ENCODE measurements at places on chromosomes 4 and X.

DNA sequence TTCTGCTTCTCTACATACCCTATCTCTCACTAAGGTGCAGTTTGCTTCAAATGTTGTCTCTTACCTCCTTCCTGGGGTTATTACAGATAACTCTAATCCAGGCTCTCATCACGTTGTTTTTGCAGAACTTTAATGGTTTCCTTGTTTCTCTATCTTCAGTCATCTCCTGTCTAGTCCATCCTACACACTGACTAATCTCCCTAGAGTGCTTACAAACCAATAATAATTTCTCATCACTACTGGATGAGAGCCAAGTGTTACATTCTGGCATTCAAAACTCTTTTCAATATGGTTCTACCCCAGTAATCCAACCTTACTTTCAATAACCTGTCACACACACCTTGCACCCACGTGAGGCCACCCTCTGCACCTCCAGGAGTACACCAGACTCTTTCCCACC lies 86.1 kb downstream of the SYNPO2 start:
- DNase-seq = no peak

DNA sequence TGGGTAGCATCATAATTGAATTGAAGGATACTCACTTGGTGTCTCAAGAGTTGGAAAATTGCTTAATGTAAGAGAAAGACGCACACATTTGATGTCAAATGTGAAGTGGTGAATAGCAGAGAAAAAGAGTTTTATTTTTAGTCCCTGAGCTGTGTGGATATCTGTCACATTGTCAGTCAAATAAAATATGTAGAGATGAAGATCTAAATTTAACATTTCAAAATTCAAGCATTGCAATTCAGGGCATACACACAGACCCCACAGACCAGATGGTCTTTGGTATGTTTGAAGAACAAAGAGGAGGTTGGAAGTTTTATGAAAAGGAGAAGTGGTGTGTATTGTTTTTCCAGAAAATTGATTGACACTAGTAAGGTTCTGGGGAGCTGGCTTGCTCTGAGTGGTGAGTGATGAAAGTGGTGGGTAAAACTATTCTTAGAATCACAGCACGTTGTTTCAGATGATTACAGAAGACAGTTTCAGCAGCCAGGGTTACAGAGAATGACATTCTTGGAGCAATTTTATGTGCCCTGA lies 44.9 kb upstream of the BBS12 start:
- DNase-seq = no peak

DNA sequence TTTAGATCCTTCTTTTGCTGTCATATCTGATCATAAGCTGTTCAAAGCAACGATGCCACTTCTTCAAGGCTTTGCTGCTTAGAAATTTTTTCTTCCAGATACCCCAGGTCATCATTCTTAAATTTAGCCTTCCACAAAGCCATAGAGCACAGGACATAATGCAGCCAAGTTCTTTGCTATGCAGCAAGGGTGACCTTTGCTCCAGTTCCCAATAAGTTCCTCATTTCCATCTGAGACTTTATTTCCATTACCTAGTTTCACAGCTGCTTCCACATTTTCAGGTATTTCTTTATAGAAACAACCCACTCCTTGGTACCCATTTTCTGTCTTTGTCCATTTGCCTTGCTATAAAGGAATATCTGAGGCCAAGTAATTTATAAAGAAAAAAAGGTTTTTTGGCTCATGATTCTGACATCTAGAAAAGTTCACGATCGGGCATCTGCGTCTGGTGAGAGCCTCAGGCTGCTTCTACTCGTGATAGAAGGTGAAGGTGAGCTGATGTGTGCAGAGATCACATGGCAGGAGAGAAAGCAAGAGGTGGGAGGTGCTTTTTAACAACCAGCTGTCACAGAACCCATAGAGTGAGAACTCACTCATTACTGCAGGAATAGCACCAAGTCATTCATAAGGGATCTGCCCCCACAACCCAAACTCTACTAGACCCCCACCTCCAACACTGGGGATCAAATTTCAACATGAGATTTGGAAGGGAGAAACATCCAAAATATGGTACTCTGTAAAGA lies 11.8 kb upstream of the TASL start:
- DNase-seq = no peak

DNA sequence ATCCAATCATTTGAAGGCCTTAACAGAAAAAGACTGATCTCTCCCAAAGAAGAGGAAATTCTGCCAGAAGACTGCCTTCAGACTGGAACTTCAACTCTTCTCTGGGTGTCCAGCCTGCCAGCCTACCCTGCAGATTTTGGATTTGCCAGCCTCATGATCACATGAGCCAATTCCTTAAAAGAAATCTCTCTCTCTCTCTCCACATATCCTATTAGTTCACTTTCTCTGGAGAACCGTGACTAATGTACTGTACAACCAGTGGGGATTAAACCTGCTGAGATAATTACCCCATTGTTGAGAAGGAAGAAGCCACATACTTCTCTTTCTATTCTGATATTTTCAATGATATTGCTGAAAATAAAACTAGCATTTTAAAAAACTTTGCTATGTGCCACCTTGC lies 711.3 kb upstream of the AMOT start:
- DNase-seq = no peak

DNA sequence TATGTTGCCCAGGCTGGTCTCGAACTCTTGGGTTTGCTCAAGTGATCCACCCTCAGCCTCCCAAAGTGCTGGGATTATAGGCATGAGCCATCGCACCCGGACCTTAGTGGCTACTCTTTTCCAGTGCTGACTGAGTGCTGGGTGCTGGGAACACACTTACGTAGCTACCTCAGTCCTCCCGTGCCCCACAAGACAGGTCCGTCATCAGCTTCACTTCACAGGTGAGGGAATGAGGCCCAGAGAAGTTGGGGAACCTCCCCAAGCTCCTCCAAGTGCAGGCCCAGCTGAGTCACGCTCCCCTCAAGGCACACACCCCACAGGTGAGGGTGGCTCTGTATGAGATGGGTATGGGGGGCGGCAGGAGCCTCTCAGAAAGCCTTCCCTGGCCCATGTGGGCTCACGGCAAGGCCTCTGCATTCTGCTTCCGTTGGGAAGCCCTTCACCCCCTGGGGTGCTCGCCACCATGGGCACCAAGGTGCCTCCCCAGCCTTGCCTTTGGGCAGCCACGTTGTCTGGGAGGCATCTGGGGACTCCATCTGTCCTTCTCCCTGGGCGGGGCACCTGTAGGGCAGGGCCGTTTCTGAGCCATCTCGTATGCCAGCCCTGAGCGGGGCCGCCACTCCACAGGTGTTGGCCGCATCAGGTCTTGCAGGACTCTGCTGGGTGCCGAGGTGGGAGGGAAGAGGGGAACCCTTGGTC lies 28.4 kb downstream of the NSG1 start:
- no peak for DNase-seq

DNA sequence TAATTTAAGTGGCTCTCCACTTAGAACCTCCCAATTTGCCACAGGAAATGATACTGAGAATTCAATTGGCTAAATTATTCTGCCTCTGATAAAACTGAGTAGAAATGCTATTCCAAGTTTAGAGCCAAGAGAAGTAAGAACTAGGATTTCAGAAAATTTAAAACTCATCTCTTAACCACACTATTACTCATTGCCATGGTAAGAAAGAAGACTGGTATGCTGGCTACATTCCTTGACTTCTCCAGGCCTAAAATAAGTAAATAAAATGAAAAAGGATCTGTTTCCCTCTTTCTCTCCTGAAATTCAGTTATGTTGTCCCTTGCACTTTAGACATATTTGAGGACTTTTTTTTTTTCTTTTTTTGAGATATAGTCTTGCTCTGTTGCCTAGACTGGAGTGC lies 23.3 kb downstream of the ZNF280C start:
- DNase-seq = no peak

GRCh38 chr4:8504279-8505007 lies 63.9 kb downstream of the TRMT44 start:
- DNase-seq = no peak
